ENCODE measurements at places on chromosomes 6 and 20.
A peak's percentile ranks its signal among the peaks of the same experiment; 100 is the strongest.

- no peak for DNase-seq
These were observed 110.4 kb downstream of the PLCB4 start for GRCh38 chr20:9179193-9179802.

- peak; percentile 8 for DNase-seq
These were observed 38.5 kb upstream of the OGFRL1 start for GRCh38 chr6:71250099-71250602.

- peak; percentile 41 for DNase-seq
These were observed 1.2 kb downstream of the DUSP22 start for GRCh38 chr6:293193-294174.

DNA sequence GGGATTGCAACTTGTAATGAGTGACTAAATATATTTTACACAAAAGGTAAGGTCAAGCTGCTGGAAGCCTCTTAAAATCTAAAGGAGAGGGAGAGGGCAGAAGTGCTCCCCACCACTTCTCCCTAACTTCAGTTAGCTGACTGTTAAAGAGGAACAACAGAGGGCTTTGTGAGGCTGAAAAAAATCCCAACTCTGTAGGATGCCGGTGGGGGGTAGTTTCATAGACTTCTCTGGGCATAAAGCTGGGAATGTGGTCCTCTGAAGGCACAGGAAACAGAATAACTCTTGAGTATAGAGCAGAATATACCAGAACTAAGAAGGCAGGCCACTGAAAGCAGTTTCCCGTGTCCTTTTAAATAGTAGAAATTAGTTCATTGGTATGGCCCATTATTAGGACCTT lies 71.6 kb downstream of the KIF6 start:
- no peak for DNase-seq

DNA sequence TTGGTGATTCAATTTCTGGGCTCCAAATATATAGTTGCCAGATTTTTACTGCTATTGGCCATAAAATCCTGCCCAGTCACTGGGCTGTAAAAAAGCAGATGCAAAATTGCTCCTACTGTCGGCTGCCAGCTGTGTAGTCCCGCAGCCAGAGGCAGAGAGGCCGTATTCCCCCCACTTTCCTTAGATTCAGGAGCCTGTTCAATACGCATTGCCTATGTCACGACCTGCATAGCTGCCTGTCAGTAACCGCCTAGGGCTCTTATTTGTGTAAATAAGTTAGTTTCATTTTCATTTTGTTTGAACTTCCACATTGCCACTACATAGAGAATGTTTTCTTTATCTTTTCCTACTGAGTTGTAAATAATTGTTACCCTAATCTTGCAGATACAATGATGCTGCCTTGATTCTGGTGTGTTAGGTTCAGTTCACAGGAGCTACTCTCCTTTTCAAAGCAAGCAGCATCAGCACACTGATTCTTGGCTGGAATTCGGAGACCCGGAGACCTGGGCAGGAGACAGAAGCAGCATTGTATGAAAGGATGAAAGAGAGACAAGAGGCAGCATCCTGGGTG lies 46.0 kb upstream of the UST start:
- DNase-seq: peak; percentile 45

Measured in CD4-positive, alpha-beta T cell treated with Interleukin-12 subunit alpha and Interleukin-12 subunit beta, for 1 hour (primary cell).